Large intestine (tissue), 12 donors: ENCODE measurements at places on chromosomes 6 and 20.

DNA sequence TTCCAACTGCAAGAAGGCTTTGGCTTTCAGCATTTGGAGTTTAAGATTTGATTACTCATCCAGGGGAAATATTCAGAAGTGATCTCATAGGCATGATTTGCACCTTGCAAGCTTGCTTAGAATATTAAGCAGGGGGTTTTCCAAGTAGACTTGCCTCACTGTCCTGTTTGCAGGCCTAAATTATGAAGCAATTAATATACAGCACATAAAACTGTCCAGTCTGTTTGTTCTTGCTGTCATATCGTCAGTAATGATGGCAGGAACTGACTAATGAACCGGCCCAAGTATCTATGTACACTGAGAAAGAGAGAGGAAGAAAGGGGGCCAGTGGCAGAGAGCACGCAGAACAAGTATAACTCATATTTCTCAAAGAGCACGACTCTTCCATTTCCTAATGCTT is 212.5 kb upstream of the SUPT3H start:
- no peaks in the 10 kb centered on the region for H3K27me3 ChIP-seq
- no peak overlapping the region for H3K4me3 ChIP-seq
- peak; percentile 35 for DNase-seq
- peaks cover 8% of the 10 kb centered on the region for H3K4me1 ChIP-seq

GRCh38 chr6:70821751-70822150 is 135.1 kb downstream of the B3GAT2 start:
- H3K27ac ChIP-seq, result no peak overlapping the region
- H3K27me3 ChIP-seq, result no peaks in the 10 kb centered on the region
- H3K4me3 ChIP-seq, result no peak overlapping the region

DNA sequence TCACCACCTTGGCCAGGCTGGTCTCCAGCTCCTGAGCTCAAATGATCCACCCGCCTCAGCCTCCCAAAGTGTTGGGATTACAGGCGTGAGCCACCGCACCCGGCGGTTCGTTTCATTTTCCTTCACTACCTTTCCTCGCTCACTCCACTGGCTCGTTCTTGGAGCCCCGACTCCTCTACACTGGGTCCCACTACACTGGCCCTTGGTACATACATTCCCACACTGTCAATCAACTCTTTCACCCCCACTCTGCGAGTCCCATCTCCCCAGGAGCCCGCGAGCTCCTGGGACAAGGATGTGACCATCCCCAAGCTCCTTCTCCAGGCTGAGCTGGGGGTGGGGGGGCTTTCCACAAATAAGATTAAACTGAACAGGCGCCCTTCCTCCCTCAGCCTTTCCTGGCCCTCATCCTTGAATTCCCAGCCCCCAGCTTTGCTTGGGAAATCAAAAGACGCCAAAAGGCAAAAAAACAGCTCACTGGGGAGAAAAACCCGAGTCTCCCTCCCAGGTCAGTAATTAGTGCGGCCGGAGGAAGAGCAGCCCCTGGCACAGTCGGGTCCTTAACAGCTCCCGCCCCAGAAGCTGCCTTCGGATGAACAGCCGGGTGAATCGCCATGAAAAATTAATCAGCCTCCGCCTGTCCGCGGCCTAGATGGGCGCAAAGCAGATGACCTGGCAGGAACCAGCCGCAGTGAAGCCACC is 42.8 kb upstream of the LY86 start:
- DNase-seq, result no peak
- H3K36me3 ChIP-seq, result no peaks in the 10 kb centered on the region
- H3K27me3 ChIP-seq, result peaks cover 52% of the 10 kb centered on the region
- H3K4me1 ChIP-seq, result peaks cover 10% of the 10 kb centered on the region
- H3K4me3 ChIP-seq, result peak overlapping the region; percentile 10

GRCh38 chr6:14614631-14615030 is 497.1 kb downstream of the CD83 start:
- no peak overlapping the region for H3K27ac ChIP-seq
- peaks cover 4% of the 10 kb centered on the region for H3K4me1 ChIP-seq
- no peak for DNase-seq
- H3K36me3 ChIP-seq, result no peaks in the 10 kb centered on the region
- no peaks in the 10 kb centered on the region for H3K27me3 ChIP-seq
- H3K4me3 ChIP-seq, result no peak overlapping the region

DNA sequence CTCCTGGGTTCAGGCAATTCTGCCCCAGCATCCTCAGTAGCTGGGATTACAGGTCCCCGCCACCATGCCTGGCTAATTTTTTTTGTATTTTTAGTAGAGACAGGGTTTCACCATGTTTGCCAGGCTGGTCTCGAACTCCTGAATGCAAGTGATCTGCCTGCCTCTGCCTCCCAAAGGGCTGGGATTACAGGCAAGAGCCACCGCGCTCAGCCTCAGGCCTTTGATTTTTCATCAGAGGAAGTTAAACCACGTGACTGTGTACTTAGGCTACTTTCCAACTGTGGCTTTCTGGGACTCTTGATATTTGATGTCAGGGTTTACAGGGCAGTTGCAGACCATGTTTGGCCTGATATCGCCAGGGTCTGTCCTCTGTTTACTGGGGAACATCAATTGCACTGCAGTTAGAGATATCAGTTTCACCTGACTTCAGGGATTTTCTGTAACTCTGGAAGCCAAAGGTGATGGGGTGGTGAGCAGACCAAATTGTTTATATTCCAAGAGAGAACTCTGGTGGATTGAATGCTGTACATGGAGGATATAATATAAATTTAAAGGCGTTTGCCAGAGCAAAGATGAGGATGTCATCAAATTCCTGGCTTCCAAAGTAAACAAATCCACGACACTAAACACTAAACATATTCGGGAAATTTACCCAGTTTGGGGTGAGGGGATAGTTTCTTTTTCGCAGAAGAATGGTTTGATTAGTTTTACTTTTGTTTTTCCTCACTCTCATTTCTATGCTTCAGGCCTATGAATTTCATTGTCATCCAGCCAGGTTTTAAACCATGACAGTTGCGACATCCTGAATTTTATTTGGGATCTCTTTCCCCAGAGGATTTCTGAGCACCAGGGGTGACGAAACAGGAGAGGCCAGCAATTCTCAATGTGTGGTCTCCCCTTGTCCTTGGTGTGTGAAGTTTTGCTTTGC is 4.2 kb downstream of the PSMF1 start:
- no peak overlapping the region for H3K4me3 ChIP-seq
- no peak overlapping the region for H3K27ac ChIP-seq
- peak; percentile 31 for DNase-seq
- H3K4me1 ChIP-seq, result peaks cover 21% of the 10 kb centered on the region

GRCh38 chr6:31737991-31738979 is 1.5 kb upstream of the MSH5 start:
- peak overlapping the region; percentile 12 for H3K4me3 ChIP-seq
- peak; percentile 99 for DNase-seq
- peaks cover 16% of the 10 kb centered on the region for H3K36me3 ChIP-seq
- no peaks in the 10 kb centered on the region for H3K27me3 ChIP-seq

- DNase-seq, result no peak
- H3K4me1 ChIP-seq, result no peaks in the 10 kb centered on the region
- no peak overlapping the region for H3K27ac ChIP-seq
Observed at GRCh38 chr6:16837217-16837972, 76.1 kb upstream of the ATXN1 start.
